HFFc6 (cell line): ENCODE measurements at places on chromosomes 3 and 15. TPM values are rescaled to one million over a fixed set of nuclear protein-coding genes. Genes with fewer than 3 reads are reported as not detected.

The DPH3 gene
- 35.5 and 42.0 TPM in 2 replicates for total RNA-seq

The FAM174B gene
- total RNA-seq = 1.5 and 6.2 TPM in 2 replicates

The ISLR2 gene
- not detected in 3 replicates for total RNA-seq

The TMC3 gene
- not detected in 3 replicates for total RNA-seq

The RETNLB gene
- total RNA-seq = not detected in 2 replicates

- H3K36me3 ChIP-seq = no peaks in the 10 kb centered on the region
- peaks cover 13% of the 10 kb centered on the region for H3K27me3 ChIP-seq
- no peak for DNase-seq
- no peaks in the 10 kb centered on the region for H3K4me1 ChIP-seq
- H3K4me3 ChIP-seq = no peak overlapping the region
Measured at GRCh38 chr3:185272033-185272432, 18.2 kb upstream of the EHHADH start.

GRCh38 chr15:48825075-48825474, 14.2 kb upstream of the CEP152 start:
- H3K4me3 ChIP-seq = no peak overlapping the region
- peaks cover 14% of the 10 kb centered on the region for H3K4me1 ChIP-seq
- no peak overlapping the region for H3K27ac ChIP-seq
- no peaks in the 10 kb centered on the region; the same call in 1 of the 2 replicates for H3K27me3 ChIP-seq
- no peak for DNase-seq

GRCh38 chr3:141302364-141303141, 65.8 kb upstream of the ZBTB38 start:
- peak overlapping the region; percentile 61 for H3K4me3 ChIP-seq
- H3K36me3 ChIP-seq = no peaks in the 10 kb centered on the region
- peak; percentile 93 for DNase-seq
- H3K4me1 ChIP-seq = peaks cover 38% of the 10 kb centered on the region

GRCh38 chr3:51955893-51956770, 951 bp downstream of the GPR62 start:
- no peak for DNase-seq
- H3K27ac ChIP-seq = no peak overlapping the region
- no peaks in the 10 kb centered on the region; the same call in none of the 2 replicates for H3K27me3 ChIP-seq
- H3K36me3 ChIP-seq = peaks cover 5% of the 10 kb centered on the region; the same call in 1 of the 2 replicates
- H3K4me1 ChIP-seq = peaks cover 20% of the 10 kb centered on the region
- no peak overlapping the region for H3K4me3 ChIP-seq

- H3K4me3 ChIP-seq = no peak overlapping the region
- H3K27ac ChIP-seq = no peak overlapping the region
- peaks cover 2% of the 10 kb centered on the region; the same call in 1 of the 2 replicates for H3K27me3 ChIP-seq
- DNase-seq = no peak
Measured at GRCh38 chr15:46300716-46301115, 665.9 kb downstream of the SQOR start.

DNA sequence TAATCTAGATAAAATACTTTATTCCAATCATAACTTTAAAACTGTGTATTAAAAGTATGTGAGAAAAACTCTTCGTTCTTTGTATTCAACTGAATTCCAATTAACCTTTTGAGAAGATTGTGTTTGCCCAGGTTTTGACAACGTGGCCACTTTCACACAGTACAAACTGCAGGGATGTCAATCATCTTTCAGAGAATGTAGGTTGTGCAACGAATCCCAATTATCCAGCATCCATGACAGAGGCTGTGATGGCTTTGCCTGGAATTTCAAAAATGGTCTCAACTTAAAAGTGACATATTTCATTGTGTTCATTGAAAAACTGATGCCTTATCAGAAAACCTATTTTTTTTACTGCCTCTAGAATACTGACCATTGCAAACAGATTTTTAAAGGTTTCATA, 615.1 kb upstream of the KCNMB2 start:
- no peak overlapping the region for H3K27ac ChIP-seq
- no peaks in the 10 kb centered on the region for H3K36me3 ChIP-seq
- no peaks in the 10 kb centered on the region; the same call in 1 of the 2 replicates for H3K27me3 ChIP-seq
- DNase-seq = no peak
- peaks cover 6% of the 10 kb centered on the region for H3K4me1 ChIP-seq

GRCh38 chr3:37910671-37911400, 49.2 kb downstream of the CTDSPL start:
- H3K27ac ChIP-seq = no peak overlapping the region
- H3K27me3 ChIP-seq = peaks cover 2% of the 10 kb centered on the region; the same call in 1 of the 2 replicates
- peaks cover 7% of the 10 kb centered on the region for H3K36me3 ChIP-seq
- DNase-seq = no peak

- H3K36me3 ChIP-seq = peaks cover 29% of the 10 kb centered on the region
- no peak for DNase-seq
- H3K4me1 ChIP-seq = peaks cover 88% of the 10 kb centered on the region
Measured at GRCh38 chr15:32864841-32865240, 147.0 kb downstream of the GREM1 start.

GRCh38 chr15:56469483-56469882, 4.5 kb upstream of the MNS1 start:
- H3K27ac ChIP-seq = no peak overlapping the region
- no peaks in the 10 kb centered on the region for H3K36me3 ChIP-seq
- DNase-seq = no peak
- H3K4me3 ChIP-seq = no peak overlapping the region
- peaks cover 19% of the 10 kb centered on the region for H3K4me1 ChIP-seq

DNA sequence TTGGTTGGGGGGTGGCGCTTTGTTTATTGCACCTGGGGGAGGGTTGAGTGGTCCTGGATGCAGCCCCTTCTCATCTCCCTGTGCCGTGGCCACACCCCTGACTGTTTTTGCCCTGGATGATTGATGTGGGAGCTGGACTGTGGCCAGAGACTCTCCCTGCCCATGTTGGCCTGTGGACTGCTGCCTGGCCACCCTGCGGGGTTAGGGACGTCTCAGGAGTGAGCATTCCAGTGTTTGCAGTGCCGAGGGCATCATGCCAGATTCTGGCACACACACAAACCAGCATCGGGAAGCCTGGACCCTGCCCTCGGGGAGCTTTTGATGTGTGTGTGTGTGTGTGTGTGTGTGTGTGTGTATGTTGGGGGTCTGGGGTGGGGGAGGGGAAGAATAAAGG, 15.8 kb downstream of the APBA2 start:
- H3K27ac ChIP-seq = no peak overlapping the region
- H3K36me3 ChIP-seq = peaks cover 7% of the 10 kb centered on the region; the same call in 1 of the 2 replicates
- DNase-seq = no peak
- H3K4me1 ChIP-seq = peaks cover 8% of the 10 kb centered on the region
- no peaks in the 10 kb centered on the region; the same call in none of the 2 replicates for H3K27me3 ChIP-seq

- no peak overlapping the region for H3K4me3 ChIP-seq
- no peak for DNase-seq
- H3K4me1 ChIP-seq = no peaks in the 10 kb centered on the region
- peaks cover 32% of the 10 kb centered on the region for H3K27me3 ChIP-seq
Measured at GRCh38 chr3:184488577-184488976, 73.0 kb upstream of the EPHB3 start.

DNA sequence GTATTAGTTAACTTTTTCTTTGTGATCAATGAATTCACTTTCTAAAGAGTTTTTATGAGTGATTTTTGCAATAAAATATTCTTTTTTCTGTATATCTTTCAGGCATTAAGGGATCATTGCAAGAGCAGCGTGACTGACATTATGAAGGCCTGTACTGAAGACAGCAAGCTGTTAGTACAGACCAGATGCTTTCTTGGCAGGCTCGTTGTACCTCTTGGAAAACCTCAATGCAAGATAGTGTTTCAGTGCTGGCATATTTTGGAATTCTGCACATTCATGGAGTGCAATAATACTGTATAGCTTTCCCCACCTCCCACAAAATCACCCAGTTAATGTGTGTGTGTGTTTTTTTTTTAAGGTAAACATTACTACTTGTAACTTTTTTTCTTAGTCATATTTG, 24.4 kb downstream of the SELENOT start:
- peaks cover 16% of the 10 kb centered on the region for H3K4me1 ChIP-seq
- H3K36me3 ChIP-seq = peaks cover 32% of the 10 kb centered on the region
- no peak overlapping the region for H3K27ac ChIP-seq
- no peak overlapping the region for H3K4me3 ChIP-seq
- H3K27me3 ChIP-seq = no peaks in the 10 kb centered on the region

DNA sequence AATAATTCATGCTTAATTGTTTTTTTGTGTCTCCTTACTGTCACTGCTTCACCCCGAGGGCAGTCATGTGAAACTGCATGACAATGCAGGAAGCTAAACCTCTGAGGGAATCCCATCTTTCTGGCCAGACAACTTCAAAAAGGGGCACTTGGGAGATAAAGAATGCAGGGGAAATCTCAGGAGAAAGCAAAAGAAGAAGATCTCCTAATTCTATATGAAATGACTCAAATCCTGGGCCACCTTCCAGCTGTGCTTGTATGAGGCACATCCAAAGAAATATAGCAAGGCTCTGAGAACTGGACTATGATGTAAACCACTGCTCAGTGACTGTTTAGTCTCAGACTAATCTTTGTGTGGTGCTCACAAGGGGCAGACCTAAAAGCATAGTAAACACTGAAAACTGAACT, 22.6 kb upstream of the UMPS start:
- peaks cover 19% of the 10 kb centered on the region for H3K27me3 ChIP-seq
- 0 out of 2 replicates have a peak overlapping the region, but pooled peaks have one; percentile 15 for H3K27ac ChIP-seq
- peak; percentile 80 for DNase-seq
- peaks cover 11% of the 10 kb centered on the region for H3K4me1 ChIP-seq

GRCh38 chr3:30277494-30277893, 328.9 kb upstream of the TGFBR2 start:
- no peak overlapping the region for H3K4me3 ChIP-seq
- peaks cover 44% of the 10 kb centered on the region for H3K36me3 ChIP-seq
- no peak for DNase-seq

DNA sequence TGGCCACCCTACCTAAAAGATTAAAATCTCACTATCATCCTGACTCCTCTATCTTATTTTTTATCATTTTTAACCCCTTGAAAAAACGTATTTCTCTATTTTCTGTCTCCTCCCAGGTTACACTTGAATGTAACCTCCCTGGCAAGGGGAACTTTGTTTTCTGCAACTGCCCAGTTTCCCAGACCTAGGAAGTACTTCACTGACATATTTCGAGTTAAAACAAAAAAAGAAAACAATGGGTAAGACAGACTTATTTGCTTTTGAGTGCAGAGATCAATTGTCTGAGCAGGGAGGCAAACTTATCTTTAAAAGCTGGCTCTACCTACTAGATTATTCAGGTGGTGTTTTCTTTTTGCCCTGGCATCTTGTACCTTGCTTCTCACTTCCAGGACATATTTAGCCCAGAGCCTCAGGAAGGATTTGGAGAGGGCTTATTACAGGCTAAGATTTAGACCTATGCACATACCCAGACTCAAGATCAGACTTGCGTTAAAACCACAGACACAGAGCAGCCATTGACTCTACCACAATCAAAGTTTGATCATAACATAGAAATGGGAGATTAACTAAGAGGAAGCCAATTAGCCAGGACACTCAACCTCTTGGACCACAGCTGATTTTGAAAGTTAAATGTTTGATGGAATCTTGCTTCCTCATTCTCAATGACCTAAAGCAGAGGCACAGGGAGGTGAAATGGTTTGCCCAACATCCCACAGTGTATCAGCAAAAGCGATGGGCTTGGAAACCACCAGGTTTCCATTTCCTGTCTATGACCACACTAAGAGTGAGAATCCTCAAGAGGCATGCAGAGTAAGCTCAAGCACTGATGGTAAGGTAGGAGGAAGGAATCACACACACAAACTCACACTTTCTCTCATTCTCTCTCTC, 169.5 kb upstream of the THBS1 start:
- no peak overlapping the region for H3K4me3 ChIP-seq
- H3K4me1 ChIP-seq = peaks cover 77% of the 10 kb centered on the region
- H3K36me3 ChIP-seq = peaks cover 13% of the 10 kb centered on the region
- no peak for DNase-seq
- no peaks in the 10 kb centered on the region for H3K27me3 ChIP-seq

DNA sequence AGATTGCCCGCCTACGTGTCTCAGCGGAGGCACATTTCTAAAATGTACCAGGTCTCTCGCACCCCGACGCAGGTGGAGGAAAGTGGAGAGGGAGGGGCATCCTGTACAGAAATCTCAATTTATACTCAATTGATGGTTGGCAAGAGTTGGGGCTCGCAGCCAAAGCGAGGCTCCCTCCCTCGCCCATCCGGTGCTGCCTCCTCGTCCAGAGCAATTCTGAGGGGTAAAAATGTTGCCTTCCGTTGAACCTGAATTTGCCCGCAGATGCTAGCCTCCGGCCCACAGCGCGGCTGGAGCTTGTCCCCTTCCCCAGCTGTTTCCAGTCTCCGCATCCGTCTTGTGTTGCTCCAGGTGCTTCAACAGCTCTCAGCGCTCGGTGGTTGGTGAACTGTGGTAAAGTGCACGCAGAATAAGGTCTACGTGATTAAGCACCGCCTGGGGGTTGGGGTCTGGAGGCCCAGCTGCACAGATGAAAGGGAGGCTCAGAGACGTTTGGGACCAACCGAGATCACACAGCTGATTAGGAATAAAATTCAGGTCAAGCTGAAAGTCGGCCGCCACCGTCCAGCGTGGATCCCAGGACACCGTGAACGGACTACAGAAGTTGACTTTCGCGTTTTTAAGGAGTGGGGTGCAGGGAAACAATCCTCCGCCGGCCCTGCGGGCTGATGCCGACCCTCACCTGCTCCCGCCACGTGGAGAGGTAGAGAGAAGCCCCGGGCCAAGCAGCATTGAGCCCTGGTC, 846 bp upstream of the POLG start:
- peak overlapping the region; percentile 89 for H3K4me3 ChIP-seq
- DNase-seq = no peak
- H3K36me3 ChIP-seq = peaks cover 27% of the 10 kb centered on the region; the same call in 1 of the 2 replicates
- peaks cover 16% of the 10 kb centered on the region for H3K27me3 ChIP-seq
- H3K4me1 ChIP-seq = peaks cover 40% of the 10 kb centered on the region

GRCh38 chr3:127647166-127647844, 18.3 kb downstream of the PODXL2 start:
- H3K4me3 ChIP-seq = no peak overlapping the region
- DNase-seq = no peak
- no peaks in the 10 kb centered on the region for H3K4me1 ChIP-seq
- H3K27me3 ChIP-seq = peaks cover 24% of the 10 kb centered on the region
- no peaks in the 10 kb centered on the region for H3K36me3 ChIP-seq
- H3K27ac ChIP-seq = no peak overlapping the region

GRCh38 chr3:44125882-44126281, 115.8 kb upstream of the TOPAZ1 start:
- H3K27me3 ChIP-seq = peaks cover 5% of the 10 kb centered on the region
- peak; percentile 40 for DNase-seq
- H3K4me3 ChIP-seq = no peak overlapping the region
- no peak overlapping the region for H3K27ac ChIP-seq

DNA sequence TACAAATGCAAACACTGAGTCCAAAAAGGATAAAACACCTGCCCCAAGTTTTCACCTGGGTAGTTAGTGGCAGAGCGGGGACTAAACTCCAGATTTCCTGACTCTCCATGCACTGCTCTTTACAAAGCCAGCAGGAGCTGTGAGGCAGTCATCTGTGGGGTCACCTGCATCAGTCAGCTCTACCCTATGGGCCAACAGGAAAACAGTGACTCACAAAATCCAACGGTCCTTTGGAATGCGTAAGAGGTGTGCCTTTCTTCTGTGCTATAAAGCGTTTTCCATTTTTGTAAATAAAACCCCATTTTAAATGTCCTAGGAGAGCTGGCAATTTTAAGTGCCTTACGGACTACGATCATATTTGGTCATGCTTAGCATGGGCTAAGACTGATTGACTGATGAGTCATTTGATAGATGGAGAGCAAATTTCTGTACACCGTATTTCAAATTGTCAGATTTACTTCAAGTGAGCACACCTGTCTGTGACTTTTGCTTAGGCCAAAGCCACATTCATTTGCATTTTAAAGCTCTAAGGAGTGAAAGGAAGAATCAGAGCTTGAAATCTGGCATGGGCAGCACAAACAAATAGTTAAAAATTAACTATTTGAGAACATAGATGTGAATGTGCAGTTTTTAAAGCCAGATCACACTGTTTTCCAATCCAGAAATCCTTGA, 4.4 kb upstream of the COL8A1 start:
- H3K27me3 ChIP-seq = peaks cover 3% of the 10 kb centered on the region
- peaks cover 46% of the 10 kb centered on the region for H3K4me1 ChIP-seq
- DNase-seq = no peak

- no peak for DNase-seq
- H3K36me3 ChIP-seq = no peaks in the 10 kb centered on the region
- H3K4me3 ChIP-seq = no peak overlapping the region
Measured at GRCh38 chr3:167305340-167305890, 74.7 kb downstream of the ZBBX start.
